Stimulated activated CD8-positive, alpha-beta memory T cell treated with anti-CD3 and anti-CD28 coated beads, Interleukin-7, amount 100 ng/mL, for 24 hours (primary cell): ENCODE measurements at places on chromosomes 6 and 20.

- no peak for DNase-seq
Observed at GRCh38 chr6:149856256-149856994, 7.7 kb downstream of the LRP11 start.

- DNase-seq: no peak
Observed at GRCh38 chr6:156775717-156776116, 1.5 kb upstream of the ARID1B start.

DNA sequence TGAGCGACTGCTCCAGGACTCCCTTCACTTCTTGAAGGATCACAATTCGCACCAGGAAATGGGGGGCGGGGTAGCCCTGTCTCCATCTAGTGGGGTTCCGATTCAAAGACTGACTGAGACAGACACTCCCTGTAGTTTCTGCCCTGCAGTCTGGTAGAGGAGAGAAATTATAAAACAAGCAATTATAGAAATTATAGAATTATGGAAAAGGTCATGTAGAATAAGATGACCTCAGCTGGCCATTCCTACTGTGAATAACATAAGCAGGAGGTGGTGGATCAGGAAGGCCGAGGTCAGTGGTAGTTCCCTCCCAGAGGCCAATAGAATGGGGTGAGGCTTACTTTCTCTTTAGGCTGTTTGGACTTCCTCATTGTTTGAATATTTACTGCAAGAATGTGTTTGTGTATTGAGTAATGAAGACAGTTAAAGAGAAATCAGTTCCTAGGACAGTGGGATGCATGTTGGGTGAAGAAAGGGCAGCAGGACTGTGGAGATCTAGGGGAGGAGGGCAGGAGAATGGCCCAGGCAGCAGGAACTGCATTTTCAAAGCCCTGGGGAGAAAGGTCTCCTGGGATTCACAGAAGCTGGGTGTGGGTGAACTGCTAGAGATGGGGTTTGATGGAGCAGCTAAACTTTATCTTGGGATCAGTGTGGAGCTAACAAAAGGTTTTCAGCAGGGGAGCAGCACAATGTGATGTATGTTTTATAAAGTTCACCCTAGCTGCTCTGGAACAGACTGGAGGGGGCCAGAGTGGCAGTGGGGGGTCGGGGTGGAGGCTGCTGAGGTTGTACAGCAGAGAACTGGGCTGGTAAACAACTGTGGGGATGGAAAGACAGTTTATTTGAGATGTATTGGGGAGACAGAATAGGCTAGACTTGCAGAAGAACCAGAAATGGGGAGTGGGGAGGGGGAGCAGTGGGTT, 2.1 kb downstream of the ZNF341 start:
- no peak for DNase-seq

DNA sequence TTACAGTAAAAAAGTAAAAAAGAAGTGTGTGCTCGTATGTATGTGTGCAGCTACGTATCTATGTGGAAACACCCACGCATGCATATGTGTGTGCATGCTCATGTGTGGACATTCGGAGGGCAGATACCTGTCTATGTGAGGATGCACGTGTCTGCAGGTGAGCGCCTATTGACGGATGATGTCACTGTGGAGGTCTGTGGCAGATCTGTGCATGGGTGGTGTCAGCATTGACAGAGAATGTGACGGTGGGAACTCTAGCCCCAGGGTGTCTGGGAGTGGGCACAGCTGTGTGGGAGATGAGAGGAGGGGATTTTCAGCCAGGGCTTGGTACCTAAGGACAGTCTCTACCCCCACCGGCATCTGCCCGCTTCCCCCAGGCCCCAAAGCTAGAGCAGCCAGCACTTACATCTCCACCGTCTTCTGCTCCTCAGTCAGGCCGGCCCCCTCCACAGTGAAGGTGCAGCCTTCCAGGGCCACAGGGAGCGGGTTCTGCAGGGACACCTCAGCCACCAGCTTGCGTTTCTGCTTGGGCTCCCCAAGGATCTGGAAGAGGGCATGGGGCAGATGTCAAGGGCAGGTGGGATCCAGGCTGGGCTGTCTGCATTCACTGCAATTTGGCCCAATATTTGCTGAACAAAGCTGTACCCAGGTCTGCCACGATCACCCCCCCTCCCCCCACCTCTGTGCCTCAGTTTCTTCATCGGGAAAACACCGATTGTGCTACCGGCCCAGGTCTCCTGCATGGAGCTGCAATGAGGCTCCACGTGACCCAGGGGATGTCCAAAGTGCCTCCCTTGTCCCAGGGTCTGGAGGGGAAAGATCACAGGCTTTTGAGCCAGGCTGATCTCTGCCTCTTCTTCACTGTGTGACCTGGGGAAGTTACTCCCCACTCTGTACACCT, 34.1 kb downstream of the TGM2 start:
- DNase-seq: no peak

- DNase-seq: no peak
Observed at GRCh38 chr6:35945650-35946025, 24.7 kb upstream of the SRPK1 start.

GRCh38 chr20:13277663-13278295, 56.7 kb downstream of the ISM1 start:
- DNase-seq: no peak

- no peak for DNase-seq
Observed at GRCh38 chr20:24851346-24852019, 97.6 kb upstream of the CST7 start.

GRCh38 chr6:76351275-76351674, 278.8 kb upstream of the IMPG1 start:
- no peak for DNase-seq

DNA sequence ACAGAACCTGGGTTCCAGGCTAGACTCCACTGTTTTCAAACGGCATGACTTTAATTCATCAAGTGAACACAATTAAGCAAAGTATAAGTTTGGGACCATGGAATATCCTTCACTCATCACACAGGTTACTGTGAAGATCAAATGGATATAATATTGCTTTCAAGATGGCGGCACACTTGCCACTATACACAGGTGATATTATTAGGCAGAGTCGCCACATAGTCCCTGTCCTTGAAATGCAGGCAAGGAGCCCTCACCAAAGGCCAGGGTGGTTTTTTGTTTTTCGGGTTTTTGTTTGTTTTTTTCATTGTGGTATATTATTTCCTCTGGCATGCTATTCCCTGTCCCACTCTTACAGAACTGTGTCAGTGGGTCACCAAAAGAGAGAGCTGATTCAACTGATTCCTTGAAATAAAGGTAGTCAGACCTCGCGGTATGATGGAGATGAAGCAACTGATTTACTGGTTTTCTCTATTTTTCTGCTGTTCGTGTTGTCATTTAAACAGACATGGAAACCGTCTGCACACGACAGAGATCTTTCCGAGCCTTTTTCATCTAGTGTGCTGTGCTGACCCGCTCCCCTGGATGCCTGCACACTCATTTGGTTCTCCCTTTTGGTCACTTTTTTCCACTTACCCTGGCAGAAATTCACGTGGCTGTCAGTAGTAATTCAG, 29.7 kb downstream of the MYB start:
- no peak for DNase-seq

GRCh38 chr6:70221715-70222438, 81.0 kb downstream of the COL9A1 start:
- no peak for DNase-seq
